ENCODE measurements at places on chromosomes 1 and 21.

DNA sequence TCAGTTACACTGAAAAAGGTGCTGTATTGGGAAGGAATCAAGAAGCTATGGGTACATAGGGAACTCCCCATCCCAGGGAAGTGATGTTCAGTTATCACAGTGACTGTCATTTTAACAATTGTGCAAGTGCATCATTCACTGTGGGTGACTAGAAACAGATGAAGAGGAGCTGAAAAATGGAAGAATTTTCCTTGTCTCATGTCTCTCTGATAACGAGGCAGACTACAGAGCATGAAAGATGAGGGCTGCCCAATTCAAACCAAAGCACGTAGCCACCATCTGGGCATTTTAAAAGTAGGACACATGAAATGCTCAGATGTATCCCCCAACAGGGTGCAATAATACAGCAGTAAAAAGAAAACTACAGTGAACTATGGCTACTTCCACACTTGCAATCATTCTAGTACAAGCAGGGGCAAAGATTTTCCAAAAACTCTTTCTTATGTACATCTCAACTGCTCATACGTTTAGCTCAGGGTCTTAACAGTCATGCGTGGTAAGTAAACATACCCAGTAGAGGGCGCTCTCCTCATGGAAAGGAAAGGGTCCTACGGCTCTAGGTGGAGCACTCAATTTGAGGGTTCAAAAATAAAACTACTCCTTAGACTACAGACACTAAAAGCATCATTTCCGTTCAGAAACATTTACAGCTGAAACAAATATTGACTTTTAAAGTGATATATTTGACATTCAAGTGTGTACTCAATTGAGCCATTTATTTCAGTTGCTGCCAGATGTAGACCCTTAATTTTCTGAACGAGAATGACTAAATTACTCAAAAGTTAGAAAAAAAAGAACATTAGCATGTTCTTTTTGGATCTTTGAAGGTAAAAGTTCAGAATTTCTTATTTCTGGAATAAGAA, 143.2 kb downstream of the KCTD3 start:
- DNase-seq, result no peak

- DNase-seq, result no peak
Measured at GRCh38 chr1:175863299-175864050, 120.1 kb upstream of the TNR start.

DNA sequence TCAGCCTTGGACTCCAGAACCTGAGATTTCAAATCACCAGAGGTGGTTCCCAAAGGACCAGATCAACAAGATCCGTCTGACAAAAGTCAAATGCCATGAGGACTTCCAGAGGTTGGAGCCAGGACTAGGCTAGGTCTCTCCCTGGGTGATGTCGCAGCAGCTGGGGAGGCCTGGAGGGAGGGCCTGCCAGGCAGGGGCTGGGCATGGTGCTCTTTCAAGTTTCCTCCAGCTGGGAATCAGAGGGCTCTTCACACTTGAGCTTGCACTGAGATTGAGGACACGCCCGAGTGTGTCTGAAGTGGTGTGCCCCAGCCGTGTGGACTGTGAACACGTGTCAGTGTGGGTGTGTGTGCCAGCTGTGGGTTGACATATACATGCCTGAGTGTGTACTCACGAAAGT, 21.3 kb upstream of the RSPO1 start:
- no peak for DNase-seq

GRCh38 chr1:19044975-19045831, 88.7 kb upstream of the IFFO2 start:
- DNase-seq, result no peak

- DNase-seq, result no peak
Measured at GRCh38 chr21:15614766-15615165, 115.0 kb upstream of the USP25 start.

- DNase-seq, result no peak
Measured at GRCh38 chr1:165679282-165680036, 18.9 kb downstream of the ALDH9A1 start.

- no peak for DNase-seq
Measured at GRCh38 chr1:203163891-203164635, 11.6 kb downstream of the MYBPH start.

GRCh38 chr1:186374303-186375151, 526 bp downstream of the TPR start:
- no peak for DNase-seq

- DNase-seq, result no peak
Measured at GRCh38 chr1:174700775-174701174, 253.0 kb downstream of the GPR52 start.

DNA sequence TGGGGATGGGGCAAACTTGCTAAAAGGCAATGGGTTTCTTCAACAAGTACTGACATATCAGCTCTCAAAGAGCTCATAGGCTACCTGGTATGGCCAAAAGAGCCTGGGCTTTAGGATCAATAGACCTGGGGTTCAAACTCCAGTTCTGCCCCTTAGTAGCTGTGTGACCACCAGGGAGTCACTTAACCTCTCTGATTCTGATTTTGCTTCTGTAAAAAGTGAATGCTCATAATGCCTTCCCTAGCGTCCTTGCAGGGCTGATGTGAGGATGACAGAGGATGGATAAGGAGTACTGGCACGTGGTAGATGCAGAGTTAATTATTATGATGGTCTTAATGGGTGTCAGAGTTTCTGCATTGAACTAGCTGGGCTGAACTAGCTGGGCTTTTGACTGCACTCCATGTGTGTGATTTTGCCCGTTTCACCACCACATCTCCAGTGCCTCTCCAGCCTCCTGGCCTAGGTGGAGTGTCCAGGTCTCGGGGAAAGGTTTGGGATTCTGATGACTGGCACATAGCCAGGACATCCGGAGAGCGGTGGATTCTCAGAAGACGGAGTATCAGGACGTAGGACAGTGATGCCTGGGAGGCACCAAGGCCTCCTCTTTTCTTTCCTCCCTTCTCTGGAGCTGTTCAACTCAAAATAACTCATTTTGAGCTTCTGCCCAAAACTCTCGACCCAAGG, 15.2 kb downstream of the DISP3 start:
- no peak for DNase-seq

GRCh38 chr1:50970509-50970887, 453 bp downstream of the CDKN2C start:
- DNase-seq, result no peak

DNA sequence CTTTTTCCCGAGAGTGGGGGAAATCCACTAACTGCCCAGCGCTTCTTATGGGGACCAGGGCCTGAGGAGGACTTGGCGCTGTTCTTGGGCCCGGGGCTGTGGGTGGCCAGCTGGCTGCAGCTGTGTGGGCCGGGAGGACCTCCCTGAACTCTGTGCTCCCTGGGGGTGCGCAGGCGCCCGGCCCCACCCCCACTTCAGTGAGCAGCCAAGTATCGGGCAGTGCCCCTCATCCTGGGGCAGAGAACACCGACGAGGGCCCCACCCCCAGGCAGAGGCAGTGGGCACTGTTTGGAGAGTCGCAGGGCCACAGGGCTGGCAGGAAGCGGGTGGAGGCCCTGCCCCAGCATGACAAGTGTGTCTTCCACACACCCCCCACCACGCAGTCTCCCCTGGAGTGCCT, 32.5 kb upstream of the SLC19A1 start:
- no peak for DNase-seq

DNA sequence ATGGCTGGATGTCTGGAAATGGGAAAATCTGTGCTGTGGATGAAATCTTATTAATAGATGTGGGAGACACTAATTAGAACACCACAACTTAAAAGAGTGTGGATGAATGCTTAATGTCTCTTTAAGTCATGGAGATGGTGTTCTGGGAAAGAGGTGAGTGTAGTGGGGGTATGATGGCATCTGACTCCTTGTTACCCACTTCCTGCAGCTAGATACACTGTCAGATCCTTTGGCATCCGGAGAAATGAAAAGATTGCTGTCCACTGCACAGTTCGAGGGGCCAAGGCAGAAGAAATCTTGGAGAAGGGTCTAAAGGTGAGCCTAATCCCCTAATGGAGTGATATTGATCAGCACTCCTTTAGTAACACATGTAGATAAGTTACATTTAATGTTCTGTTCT, 2.0 kb downstream of the RPL11 start:
- no peak for DNase-seq

DNA sequence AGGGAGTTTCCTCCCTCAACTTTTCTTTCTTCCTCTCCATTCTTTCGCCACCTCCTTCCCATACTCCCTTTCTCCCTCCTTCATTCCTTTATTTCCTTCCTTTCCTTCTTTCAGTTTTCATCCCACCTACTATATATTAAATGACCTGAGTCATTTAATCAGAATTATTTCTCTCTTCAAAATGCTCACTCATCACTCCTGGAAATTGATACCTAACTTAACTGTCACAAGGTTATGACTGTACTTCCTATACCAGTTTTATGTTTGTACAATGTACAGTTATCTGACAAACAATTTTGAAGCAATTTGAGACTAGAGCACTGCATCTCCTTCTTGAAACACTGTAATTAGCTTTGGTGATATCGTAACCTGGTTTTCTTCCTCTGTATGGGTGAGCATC, 41.4 kb downstream of the NEXN start:
- no peak for DNase-seq

DNA sequence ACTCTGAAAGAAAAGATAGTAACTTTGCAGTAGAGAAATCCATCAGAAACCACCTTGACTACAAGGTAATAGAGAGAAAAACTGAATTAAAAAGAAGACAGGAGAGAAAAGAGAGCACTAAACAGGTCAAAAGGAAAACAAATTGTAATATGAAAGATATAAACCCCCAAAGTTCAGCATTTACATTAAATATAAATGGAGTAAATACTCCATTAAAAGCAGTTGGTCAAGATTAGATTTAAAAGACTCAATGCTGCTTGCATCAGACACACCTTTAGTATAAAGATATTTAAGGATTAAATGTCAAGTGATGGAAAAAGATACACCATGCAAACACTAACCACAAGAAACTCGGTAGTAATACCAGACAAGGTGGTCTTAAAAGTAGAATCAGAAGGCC, 110.5 kb downstream of the PEX14 start:
- DNase-seq, result no peak

- DNase-seq, result no peak
Measured at GRCh38 chr1:56057466-56058405, 521.6 kb downstream of the PLPP3 start.

GRCh38 chr1:95548211-95548610, 314.2 kb downstream of the RWDD3 start:
- DNase-seq, result no peak

DNA sequence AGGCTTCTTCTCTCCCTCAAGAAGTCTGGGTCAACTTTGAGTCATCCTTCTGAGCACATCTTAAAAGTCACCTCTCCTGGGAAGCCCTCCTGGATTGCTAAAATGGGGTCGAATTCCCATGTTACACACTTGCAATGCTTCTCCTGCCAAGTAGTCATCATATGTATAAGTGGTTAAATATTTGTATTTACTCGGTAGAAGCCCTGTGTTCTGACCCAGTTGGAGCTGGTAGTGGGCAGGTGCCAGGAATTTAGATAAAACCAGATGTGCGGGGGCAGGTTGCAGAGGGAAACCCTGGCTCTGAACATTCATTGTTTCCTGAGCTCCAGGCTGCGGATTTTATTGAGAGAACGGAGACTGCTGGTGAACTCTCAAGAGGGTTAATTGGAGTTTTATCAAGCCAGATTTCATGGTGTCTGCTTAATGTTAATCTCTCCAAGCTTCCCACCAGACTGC, 52.8 kb upstream of the RPL11 start:
- DNase-seq, result no peak

DNA sequence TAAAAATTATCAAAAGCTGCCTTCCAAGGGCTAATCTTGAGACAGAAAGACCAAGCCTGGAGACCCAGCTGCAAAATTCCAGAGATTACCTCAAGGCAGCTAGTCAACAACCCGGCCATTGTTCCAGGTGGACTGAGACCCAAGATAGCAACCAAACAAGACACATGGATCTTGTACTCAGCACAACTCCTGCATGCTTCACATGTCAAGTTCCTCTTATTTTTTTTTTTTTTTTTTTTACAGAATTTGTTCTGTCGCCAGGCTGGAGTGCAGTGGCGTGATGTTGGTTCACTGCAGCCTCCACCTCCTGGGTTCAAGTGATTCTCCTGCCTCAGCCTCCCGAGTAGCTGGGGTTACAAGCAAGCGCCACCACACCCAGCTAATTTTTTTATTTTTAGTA, 40.1 kb downstream of the CD2 start:
- DNase-seq, result no peak

GRCh38 chr1:1921459-1921862, 2.4 kb upstream of the TMEM52 start:
- DNase-seq, result no peak

GRCh38 chr1:162022626-162023025, 1.0 kb downstream of the OLFML2B start:
- no peak for DNase-seq

GRCh38 chr1:10682449-10683309, 113.8 kb downstream of the CASZ1 start:
- DNase-seq, result no peak

- DNase-seq, result peak; percentile 22
Measured at GRCh38 chr1:42380586-42381279, at the start of gene RIMKLA. TSS of gene RIMKLA (plus strand) at chr1:42380792. CDS start at chr1:42380935, 143 bp downstream.

DNA sequence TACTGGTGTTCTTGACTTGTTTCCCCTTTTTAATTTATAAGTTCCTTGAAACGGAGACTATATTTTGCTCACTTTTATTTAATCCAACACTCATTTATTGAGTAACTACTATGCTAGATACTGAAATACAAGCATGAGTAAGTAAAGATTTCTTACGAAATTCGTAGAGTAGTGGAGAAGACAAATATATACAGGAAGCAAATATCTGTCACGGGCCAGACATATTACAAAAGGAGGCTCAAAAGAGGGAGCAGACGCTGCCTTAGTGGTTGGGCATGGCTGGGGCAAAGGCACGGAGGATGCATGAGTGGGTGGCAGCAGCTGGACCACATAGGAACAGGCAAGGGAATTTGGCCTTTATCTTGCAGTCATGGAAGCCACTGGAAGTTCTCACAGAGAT, 6.8 kb downstream of the NCF2 start:
- no peak for DNase-seq

- DNase-seq, result no peak
Measured at GRCh38 chr1:125065092-125065820, 3880.5 kb downstream of the SRGAP2C start.

GRCh38 chr1:165497069-165498013, 46.5 kb upstream of the LRRC52 start:
- no peak for DNase-seq

DNA sequence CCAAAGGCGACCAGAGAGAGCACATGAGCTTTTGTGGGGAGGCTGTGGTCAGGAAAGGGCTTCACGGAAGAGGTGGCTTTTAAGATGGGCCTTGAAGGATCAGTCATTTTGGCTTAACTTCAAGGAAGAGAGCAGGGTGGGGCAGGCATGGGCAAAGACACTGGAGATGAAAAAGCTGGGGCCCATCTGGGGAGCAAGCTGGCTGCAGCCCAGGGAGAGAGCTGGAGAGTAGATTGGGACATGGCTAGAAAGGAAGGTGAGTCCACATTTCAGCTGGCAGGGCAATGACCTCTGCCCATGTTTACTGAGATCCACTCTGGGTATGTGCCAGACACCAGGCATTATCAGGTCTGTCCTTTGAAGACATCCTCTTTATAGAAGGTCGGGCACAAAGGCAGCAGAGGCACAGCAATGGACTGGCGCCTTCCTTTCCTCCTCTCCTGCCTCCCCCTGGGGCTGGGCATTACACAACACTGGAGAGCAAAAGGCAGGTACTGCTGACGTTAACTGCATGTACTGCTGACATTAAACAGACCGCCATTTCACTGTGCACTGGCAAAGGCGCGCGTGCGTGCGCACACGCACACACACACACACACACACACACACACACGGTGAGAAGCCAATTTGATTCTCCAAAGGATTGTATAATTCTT, 2.2 kb upstream of the UBXN10 start:
- no peak for DNase-seq

- no peak for DNase-seq
Measured at GRCh38 chr1:116870300-116870699, 39.4 kb upstream of the PTGFRN start.

All from stimulated activated CD4-positive, alpha-beta T cell treated with anti-CD3 and anti-CD28 coated beads, TNF-alpha, amount 100 ng/mL, for 1 hour (primary cell).